Activated CD8-positive, alpha-beta memory T cell treated with anti-CD3 and anti-CD28 coated beads for 1 hour (primary cell): ENCODE measurements at places on chromosomes 7 and 10.
A peak's percentile ranks its signal among the peaks of the same experiment; 100 is the strongest.

GRCh38 chr7:35272246-35272645 is 18.3 kb upstream of the TBX20 start:
- no peak for DNase-seq

- DNase-seq: no peak
Measured at GRCh38 chr7:32293833-32294232, 196.3 kb downstream of the LSM5 start.

DNA sequence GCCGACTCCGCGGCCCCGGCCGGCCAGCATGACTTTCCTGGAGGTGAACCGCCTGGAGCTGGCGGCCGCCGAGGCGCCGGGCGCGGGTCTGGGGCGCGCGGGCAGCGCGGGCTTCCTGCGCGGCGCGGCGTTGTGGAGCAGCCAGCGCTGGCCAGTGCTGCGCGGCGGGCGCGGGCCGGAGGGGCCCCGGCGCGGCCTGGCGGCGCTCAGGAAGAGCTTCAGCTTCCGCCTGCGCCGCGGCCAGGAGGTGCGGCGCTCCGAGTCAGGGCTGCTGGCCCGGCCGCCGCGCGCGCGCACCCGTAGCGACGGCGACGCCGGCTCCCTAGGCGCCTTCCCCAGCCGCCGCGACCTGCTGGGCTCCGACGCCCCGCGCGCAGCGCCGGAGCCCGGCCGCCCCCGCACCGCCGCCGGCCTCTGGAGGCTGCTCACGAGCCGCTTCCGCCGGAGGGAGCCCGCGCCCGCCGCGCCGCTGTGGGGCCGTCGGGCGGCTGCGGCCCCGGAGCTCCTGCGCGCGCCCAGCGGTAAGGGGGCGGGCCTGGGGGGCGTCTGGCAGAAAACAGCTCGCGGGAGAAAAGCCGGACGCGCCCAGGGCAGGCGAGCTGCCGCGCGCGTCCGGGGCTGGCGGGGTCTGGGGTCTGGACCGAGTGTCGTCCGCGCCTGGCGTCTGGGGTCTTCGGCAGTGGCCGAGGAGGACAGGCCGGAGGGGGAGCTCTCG is 29.0 kb downstream of the AGAP3 start:
- DNase-seq: no peak

DNA sequence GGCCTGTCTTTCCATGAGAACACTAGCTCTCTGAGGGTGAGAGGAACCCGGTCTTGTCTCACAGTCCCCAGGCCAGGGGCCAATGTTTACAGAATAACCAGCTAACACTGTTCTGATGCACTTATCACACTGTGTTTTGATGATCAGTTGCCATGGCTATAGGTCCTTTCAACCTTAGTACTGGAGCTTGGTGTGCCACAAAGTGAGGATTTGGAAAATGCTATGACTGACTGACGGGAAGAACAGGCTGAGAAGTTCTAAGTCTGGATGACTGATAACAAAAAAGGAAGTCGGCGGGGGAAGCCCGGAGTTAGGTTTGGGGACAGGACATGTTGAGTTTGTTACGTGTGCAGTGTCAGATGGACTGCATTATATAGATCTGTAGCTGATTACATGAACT is 141.8 kb downstream of the CTTNBP2 start:
- no peak for DNase-seq

GRCh38 chr10:112984756-112985155 is 34.7 kb downstream of the TCF7L2 start:
- DNase-seq: no peak

DNA sequence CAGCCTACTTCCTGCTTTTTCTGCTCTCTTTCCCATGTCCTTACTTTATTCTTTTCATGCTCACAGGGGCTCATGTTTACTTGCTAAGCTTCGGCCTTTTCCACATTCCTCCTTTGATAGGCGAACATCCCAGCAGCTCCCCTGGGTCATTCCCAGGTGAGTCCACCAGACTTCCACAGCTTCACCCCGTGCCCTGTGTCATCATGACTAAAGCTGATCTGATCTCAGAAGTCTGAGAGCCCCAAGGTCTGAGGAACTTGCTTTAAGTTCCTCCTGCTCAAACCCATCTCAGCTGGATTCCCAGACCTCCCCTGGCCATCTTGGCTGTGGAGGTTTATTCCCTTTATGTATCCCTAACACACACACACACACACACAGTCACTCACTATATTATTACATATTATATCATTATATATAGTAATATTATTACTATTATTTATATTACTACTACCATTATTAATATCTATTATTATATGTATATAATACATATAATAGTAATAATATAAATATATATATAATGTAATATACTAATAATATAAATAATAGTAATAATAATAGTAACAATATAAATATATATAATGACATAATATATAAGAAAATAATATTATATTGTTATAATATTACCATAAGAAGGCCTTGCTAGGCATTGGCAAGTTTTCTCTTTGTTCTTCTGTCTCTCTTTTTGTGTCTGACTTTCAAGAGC is 295.9 kb downstream of the PTEN start:
- no peak for DNase-seq

DNA sequence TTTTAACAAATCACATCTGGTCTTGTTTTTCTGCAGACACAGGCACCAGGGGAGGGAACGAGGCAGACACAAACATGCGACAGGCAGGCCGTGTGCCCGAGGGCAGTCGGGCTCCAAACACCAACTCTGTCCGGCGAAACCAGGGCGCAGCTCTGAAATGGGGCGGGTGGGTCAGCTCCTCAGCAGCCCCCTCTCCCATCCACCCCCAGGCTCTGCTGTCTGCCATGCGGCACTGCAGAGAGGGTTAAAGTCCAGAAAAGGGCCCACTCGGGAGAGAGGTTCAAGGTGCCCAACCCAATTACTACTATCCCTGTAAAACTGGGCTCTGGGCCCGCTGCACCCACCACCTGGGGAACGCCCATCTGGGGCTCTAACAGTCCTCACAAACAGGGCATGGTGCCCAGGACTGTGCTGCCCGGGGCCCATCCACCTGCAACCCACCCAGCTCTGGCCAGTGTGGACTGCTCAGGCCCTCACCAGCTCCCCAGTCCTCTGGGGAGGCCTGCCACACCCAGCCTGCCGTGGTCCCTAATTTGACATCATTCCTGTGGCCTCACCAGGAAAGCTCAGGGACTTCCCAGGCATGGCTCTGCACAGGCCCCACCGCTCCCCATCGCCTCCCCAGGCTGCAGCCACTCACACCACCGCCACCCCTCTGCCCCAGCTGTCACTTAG is 18.7 kb downstream of the YKT6 start:
- no peak for DNase-seq

DNA sequence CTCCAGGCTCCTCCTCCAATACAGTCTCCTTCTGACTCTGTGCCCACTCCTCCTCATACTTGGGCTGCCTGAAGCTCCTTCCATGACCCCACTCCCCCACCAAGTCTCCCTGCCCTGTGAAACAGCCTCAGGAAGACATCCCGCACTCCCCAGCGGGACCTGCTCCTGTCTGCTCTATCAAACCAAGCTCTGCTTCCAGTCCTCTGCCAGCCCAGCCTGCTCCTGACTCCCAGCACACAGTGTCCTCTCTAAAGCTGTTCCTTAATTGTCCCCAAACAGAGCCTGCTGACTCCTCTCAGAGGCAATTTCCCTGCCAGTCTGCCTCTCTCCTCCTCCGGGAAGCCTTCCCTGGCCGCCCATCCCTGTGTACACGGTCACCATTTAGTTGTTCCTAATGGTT is 9.9 kb downstream of the POLL start:
- no peak for DNase-seq

DNA sequence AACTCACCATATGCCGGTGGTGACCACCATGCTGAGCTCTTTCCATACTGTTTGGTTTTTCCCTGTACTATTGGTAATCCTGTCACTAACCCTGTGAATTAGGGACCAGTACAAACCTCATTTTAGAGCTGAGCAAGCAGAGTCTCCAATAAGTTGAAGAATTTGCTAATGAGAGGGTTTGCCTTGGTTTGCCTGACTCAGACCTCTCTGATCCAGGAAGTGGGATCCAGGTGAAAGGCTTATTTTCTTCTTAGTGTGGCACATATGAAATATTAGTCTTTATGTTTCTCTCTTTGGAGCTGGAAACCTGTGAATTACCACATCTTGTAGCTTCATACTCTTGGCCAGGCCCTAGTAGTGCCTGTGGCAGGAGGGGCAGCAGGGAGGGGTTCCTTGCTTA is 114.1 kb upstream of the IGFBP3 start:
- no peak for DNase-seq

GRCh38 chr10:43013065-43013464 is 63.8 kb upstream of the RET start:
- DNase-seq: no peak

DNA sequence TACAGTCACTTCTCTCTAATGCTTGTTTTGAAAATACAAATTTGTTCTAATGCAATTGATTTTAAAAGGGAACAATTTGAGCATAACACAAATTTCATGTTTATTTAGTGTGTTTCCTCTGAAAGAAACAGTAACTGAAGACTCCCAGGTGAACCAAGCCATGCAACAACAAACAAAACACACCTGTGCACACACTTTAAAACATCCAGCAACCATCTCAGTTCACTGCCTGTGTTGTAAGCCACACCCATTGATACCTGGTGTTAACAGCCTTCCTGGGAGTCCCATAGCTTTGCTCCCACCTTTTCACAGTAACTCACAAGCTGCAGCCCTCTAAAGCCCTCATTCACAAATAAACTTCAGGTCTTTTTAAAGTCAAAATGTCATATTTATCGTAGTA is 89.3 kb downstream of the DOCK4 start:
- no peak for DNase-seq

DNA sequence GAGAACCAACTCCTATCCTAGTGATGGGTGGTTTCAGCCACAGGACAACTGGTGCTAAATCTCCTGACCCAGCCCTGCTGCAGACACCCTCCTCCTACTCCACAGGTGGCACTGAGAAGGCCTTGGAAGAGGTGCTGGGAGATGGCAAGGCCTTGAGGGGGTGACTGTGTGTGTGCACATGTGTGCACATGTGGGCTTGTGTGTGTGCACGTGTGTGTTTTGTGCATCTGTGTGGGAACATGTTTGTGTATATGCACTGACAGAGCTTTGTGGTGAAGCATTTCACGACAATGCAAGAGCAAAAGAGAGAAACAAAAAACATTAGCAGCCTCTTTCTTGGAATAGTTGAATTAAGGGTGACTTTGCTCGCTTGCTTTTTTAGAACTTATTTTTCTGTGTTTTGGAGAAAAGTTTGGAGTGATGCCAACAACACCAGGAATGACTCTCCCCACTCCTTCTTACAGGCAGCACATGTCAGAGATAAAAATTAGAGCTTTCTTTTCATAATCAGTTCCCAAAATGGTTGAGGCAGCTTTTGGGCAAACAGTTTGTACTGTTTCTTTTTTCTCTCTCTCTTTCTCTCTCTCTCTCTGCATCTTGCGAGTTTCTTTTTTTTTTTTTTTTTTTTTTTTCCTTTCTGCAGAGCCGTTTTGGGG is 69.5 kb downstream of the SEC61G start:
- no peak for DNase-seq

DNA sequence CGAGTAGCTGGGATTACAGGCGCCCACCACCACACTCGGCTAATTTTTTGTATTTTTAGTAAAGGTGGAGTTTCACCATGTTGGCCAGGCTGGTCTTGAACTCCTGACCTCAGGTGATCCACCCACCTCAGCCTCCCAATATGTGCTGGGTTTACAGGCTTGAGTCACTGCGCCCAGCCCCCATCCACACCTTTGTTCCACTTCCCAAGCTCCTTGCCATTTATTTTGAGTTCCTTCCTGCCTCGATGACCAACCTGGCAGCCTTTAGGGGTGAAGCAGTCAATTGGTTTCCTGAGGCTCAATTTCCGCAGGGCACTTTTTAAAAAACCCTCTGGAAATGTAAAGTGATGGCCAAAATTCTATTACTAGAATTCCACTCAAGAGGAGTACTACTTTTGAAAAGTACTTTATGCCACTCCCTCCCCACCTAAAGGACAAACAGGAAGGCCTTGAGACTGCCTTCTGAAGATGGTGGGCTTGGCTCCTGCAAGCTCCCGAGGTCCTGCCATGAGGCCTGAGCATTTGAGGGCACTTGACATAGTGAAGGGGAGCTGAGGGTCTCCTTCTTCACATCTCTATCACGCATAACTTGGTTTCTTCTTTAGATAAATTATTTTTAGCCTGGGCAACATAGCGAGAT is 32.5 kb upstream of the RBM33 start:
- no peak for DNase-seq

DNA sequence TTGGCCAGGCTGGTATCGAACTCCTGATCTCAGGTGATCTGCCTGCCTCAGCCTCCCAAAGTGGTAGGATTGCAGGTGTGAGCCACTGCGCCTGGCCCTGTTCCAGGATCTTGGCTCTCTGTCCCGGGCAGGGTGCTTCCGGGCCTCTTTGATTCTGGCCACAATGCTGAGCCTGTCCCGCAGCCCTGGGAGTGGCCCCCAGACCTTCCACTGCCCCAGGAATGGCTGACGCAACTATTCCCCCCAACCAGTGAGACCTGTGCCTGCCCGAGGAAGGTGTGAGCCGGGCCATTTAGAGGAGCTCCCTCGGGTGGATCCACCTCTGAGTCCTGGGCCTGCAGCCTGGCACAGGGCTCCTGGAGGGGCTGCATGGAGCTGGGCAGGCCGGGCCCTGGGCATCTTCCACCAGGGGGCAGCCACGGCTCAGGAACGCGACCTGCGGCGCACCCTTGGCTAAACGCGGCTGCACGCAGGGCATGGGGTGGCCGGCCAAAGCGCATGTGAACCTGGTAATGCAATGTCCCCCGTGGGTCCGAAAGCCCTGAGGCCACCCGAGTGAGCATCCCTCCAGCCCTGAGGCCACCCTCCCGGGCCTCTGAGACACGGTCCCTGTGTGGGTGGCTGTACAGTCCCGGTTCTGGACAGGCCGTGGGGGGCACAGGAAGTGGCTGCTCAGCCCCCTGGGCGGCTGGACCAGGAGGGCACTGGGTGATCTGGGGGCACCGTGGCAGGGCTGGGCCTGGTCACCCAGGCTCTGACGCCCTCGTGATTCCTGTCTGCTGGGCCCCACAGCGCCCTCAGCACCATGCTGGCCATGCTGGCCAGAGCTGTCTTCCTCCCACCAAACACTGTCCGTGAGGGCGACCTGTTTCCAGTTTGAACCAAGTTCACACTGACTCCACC is 24.8 kb downstream of the GRIFIN start:
- peak; percentile 44 for DNase-seq

DNA sequence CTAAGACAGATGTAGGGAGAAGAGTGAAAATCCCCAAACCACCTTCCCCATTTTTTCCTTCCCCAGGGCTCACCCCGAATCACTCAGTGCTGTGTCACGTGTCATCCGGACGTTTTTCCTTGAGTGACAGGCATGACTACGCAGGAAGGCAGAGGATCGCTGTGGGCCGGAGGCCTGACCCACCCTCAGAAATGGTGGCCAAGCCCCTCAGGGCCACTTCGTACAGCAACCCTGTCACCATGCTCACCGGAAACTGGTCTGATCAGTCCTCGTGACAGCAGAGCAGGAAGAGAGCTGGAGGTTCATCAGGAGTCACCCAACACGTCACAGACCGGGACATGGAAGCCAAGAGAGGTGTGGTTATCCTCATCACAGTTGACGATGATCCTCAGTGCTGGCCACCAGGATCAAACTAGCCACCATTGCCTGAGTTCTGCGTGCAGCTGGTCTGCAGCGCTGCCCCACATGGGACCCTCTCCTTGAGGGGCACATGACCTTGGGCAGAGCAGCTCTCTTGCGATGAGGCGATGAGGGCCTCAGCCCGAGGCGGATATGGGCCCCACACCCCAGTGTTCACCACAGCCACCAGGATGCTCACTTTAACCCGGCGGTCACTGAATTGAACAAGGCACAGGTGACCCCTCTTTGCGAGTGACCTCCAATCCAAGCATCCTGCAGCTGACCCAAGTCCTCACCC is 99.3 kb upstream of the INSIG1 start:
- DNase-seq: no peak

- DNase-seq: no peak
Measured at GRCh38 chr7:124318721-124319450, 286.0 kb upstream of the TMEM229A start.

GRCh38 chr7:974820-975681 is at the start of gene COX19:
COX19 (minus strand) TSS chr7:975549; CDS start chr7:975509, 40 bp downstream.
- peak; percentile 86 for DNase-seq
